ENCODE measurements at places on chromosomes 3 and 15.

DNA sequence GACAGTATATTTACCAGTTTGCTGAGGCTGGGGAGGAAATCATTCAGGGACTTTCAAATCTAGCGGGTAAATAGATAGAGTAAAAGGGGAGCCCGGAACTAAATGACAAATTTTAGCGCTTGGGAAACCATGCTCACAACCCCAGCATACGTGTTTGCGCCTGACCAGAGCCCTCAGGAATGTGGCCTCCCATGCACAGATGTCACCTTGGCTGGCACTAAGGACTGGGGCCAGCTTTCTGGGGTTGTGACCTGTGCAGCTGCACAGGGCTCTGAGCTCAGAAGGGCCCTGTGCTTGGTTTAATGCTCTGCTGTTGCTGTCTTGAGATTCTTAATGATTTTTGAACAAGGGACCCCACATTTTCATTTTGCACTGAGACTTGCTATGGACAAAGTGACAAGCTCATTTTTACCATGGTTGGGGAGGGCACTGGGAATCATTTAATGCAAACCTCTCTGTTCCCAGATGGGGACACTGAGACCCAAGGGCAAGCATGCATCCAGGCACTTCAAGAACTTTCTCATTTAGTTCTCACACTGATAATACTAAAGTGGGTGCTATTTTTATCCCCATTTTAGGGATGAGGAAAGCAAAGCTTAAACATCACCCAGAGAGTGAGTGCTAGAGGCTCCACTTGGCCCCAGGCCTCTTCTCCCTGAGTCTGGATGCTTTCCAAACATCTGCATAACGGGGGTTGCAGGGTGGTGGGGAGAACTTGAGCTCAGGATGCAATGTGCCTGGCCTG, 44.1 kb upstream of the FAM107A start:
- no peak for DNase-seq

DNA sequence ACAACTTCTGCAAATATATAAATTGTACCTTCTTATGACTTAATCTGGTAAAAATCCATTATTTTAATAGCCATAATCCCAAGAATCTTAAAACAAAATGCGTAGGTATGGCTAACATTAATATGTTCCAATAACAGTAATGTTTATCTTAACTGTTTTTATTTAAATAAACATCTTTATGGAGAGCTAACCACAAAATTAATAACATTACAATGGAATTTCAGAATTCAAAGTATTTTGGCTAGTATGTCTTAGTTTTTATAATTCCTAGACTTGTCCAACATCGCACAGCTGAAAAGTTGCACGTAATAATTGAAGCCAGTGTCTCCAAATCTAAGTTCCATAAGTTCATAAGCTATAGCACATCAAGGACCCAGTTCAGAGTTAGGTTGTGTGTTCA, 47.6 kb downstream of the ANKRD28 start:
- no peak for DNase-seq

DNA sequence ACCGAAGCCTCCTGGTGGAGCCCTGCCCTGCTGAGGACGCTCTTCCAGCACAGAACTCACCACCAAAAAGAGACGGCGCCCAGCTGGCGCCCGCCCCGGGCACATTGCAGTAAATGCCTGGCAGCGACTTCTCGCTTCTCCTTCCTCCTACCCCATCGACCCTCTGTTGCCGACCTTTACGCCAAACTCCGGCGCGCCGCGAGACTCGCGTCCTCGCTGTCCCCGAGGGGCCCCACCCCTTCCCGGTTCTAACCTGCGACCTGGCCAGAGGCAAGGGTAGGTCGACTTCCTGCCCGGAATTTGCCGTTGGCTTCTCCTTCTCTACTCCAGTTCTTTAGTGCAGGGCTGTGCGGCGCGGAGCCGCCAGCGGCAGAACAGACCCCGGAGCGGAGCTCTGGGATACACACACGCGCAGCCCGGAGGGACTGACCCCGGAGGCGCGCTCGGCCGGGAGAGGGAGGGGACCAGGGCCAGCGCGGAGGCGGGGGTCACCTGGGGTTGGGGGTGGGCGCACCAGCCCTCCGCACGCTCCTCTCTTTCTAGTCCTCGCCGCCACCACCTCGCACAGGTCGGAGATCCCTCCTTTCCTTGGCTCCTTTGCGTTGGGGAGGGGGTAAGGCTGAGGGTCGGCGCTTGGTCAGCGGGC, 226.6 kb upstream of the AZI2 start:
- DNase-seq, result no peak

GRCh38 chr3:133573629-133574194, at the start of gene CDV3:
TSS of gene CDV3 (plus strand) at chr3:133573686. CDS start at chr3:133574045, 359 bp downstream.
- no peak for DNase-seq

DNA sequence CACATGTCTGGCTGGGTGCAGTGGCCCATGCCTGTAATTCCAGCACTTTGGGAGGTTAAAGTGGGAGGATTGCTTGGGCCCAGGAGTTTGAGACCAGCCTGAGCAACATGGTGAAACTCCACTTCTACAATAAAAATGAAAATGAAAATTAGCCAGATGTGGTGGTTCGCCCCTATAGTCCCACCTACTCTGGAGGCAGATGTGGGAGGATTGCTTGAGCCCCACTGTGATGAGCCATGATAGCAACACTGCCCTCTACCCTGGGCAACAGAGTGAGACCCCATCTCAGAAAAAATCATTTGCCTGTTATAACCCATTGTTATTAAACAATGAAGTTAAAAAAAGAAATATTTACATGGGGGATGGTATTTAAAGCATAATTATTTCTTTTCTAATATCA, 240.1 kb upstream of the ZPLD1 start:
- DNase-seq, result no peak

DNA sequence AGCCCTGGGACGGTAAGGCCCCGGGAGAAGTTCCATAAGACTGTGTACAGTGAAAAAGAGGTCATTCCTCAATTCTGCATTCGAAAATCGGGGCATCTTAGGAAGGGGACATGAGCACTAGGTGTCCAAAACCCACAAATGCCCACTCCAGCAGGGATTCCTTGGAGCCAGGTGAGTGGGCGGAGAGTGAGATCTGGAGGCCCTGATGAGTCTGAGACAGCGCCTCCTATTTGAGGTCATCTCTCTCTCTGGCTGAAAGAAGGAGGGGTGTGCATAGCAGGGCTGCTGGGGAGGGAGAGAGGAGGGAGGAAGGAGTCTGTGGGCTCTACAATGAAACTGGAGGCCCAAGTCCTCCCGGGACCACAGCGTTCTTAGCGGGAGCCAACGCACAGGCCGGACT, 38.1 kb upstream of the LACTB start:
- no peak for DNase-seq

- no peak for DNase-seq
These were observed 246.5 kb downstream of the ULK4 start for GRCh38 chr3:41715376-41715775.

GRCh38 chr3:172305552-172305951, 142.7 kb downstream of the GHSR start:
- no peak for DNase-seq

DNA sequence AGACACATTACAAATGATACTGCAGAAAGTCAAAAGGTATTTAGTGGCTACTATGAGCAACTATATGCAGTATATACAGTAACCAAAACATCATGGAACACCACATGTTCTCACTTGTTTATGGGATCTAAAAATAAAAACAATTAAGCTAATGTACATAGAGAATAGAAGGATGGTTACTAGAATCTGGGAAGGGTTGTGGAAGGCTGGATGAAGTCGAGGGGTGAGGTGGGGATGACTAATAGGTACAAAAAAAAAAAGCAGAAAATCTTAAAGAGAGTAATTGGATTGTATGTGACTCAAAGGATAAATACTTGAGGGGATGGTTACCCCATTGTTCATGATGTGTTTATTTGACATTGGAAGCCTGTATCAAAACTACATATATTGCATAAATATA, 848.8 kb upstream of the GBE1 start:
- DNase-seq, result no peak

DNA sequence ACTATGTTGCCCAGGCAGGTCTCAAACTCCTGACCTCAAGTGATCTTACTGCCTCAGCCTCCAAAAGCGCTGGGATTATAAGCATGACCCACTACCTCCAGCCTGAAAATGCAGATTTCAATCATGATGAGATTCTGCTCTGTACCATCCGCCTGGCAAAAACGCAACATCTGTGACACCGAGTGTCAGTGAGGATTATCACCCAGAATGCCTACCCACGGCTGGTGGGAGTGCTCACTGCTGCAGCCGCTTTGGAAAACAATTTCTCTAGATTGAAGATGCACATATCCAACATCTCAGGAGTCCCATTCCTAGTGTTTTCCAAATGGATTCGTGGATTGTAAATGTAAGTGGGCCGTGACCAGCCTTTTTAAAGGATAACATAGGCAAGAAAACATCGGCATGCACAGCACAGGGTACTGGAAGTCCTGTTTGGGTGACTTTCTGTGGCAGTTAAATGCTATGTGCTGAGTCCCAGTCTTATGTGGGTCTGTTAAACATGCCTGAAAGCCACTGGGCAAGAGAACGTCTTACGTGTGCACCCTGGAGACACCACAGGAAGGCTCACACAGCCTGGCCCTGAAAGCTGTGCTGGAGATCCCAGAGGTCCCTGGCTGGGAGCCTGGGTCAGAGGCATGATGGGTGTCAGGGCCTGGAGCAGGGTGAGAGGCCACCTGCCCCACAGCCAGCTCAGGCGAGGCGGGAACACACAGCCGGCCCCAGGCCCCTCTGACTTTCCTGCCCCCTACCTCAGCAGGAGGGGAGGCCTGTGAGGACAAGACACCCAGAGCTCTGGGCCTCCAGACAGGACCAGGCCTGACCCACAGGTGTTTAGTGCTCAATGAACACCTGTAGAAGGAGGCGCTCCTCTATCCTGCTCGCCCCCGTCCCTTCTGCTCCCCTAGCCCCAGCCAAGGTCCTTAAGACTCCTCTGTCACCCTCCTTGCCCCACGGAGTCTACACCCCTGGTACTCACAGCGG, 918 bp downstream of the PRSS50 start:
- no peak for DNase-seq

DNA sequence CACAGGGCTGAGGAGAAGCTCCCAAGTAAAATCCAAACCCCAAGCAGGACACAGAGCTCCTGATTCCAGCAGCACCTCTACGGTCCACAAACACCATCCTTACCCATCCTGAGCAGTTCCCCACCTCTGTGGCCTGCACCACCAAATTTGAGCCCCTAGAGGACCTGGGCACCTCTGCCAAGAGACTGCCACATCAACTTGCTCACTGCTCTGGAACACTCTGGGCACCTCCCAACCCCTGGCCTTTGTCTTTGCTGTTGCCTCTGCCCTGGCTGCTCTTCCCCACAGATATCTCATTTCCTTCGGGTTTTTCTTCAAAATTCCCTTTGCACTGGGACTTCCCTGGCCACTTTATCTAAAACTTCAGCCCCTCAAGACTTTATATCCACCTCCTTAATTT, 5.8 kb downstream of the RLBP1 start:
- DNase-seq, result no peak

DNA sequence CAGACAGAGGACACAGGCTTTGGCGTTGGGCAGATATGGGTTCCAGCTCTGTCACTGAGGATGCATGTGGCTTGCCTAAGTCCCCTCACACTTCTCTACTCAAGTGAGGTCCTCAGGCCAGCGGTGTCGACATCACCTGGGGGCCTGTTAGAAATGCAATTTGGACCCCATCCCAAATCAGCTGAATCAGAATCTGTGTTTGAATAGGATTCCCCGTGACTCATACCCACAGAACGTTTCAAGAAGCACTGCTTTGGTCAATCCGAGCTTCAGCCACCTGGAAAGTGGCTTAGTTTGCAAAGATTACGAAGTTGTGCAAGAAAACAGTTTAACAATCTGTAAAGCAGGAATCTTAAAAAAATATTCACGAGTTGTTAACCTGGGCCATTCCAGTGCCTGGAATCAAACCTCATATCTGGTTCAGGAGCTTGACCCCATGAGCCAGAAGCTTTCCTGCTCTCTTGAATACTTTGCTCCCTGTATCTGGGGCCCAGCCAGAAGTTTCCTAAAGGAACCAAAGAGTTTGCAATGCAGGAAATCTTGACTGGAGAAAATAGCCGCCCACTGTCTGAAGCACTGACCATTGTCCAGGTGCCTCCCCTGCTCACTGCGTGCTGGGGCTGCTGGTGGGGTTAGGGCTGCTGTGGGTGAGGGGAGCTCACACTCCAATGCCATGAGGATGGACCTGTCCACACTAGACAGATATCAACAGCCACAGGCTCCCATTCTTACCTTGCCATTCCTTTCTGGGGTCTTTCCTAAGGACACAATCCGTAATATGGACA, 208.5 kb upstream of the LINGO1 start:
- no peak for DNase-seq

GRCh38 chr3:161796780-161797179, 300.2 kb downstream of the OTOL1 start:
- no peak for DNase-seq

DNA sequence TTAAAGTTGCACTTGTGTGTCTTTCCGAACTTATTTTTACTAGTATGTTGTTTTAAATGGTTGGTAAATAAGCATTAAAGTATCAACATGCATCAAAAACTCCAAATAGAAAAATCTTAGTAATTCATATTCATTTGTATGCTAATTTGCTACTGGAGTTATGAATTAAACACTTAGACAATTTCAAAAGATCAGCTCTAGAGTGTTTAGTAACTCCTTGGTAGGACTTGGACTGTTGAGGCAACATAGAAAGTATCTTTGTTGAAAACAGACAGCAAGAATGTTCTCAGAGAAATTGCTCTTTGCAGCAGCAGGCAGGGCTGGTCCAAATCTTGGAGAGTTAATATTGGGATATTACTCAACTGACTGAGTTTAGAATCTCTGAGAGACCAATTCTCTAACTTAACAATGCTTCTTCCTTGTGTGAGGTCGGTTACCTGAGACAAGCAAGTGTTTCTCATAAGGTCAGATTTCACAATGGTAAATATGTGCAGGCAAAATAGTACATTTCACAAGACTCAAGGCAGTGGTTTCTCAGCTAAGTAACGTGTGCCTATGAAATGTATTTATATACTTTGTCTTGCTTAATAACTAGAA, 147.8 kb upstream of the IL12A start:
- DNase-seq, result no peak

GRCh38 chr15:91116113-91117067, 16.3 kb downstream of the SV2B start:
- DNase-seq, result no peak
